ENCODE measurements at places on chromosomes 5 and 9. TPM values are rescaled to one million over a fixed set of nuclear protein-coding genes. Genes with fewer than 3 reads are reported as not detected.

DNA sequence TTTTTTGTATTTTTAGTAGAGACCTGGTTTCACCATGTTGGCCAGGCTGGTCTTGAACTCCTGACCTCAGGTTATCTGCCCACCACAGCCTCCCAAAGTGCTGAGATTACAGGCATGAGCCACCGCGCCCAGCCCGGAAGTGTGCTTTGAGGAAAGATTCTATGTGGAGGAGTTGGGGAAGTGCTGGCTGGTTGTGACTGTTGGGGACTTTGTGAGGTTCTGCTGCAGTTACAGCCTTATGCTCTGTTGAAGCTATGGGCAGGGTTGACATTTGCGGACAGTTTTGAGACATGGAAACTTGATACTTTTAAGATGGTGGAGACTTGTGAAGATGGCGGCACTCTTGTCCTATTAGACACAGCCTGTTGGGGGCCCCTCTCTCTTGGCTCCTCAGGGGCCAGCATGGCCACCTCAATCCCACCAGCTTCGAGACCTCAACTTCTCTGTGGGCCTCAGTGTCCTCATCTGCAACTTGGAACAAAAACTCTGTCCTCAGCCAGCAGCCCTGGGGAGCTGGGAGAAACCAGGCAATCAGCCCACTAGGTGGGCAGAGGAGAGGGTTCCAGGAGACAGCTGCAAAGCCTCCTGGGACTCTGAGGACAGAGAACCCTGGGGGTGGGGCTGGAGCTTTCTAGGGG, 24.9 kb downstream of the C9orf50 start:
- no peak for DNase-seq

Gene C5orf58
- total RNA-seq, result not detected

- no peak for DNase-seq
Observed at GRCh38 chr9:130128251-130128650, 44.0 kb upstream of the NCS1 start.

DNA sequence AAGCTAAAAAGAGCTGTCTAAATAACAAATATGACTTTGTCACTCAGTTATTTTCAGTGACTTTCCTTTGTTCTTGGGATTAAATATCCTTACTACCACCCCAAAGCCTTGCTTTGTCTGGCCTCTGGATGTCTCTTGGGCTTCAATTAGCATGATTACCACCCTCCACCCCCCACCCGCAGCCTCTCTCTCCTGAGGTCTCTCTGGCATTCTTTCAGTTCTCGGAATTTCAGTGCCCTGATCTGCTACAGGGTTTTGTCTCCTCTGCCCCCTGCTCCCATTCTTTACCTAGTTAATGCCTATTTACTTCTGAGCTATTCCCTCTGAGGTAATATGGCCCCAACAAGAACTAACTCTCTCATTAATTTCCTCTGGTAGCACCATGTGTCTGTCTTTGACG, 376.4 kb downstream of the DEPDC1B start:
- no peak for DNase-seq

GRCh38 chr5:38968665-38969064, 105.5 kb downstream of the RICTOR start:
- no peak for DNase-seq

DNA sequence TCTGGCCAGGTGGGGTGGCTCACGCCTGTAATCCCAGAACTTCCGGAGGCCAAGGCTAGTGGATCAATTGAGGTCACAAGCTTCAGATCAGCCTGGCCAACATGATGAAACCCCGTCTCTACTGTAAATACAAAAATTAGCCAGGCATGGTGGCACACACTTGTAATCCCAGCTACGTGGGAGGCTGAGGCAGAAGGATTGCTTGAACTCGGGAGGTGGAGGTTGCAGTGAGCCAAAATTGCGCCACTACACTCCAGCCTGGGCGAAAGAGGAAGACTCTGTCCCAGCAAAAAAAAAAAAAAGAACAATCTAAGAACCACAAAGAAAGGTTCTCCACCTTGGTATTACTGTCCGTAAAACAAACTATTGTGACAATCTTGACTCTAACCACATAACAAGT, 9.7 kb downstream of the MYO10 start:
- DNase-seq, result no peak

Gene RNF224
- not detected for total RNA-seq

- DNase-seq, result peak; percentile 35
Observed at GRCh38 chr5:79512471-79513307, 1.2 kb downstream of the HOMER1 start.

- no peak for DNase-seq
Observed at GRCh38 chr5:135533794-135534193, 2.0 kb downstream of the NEUROG1 start.

Gene NUTM2F
- total RNA-seq, result not detected

GRCh38 chr5:138955013-138955660, 80.0 kb upstream of the LRRTM2 start:
- DNase-seq, result no peak

GRCh38 chr9:5364294-5365024, 24.8 kb upstream of the RLN1 start:
- DNase-seq, result peak; percentile 52

DNA sequence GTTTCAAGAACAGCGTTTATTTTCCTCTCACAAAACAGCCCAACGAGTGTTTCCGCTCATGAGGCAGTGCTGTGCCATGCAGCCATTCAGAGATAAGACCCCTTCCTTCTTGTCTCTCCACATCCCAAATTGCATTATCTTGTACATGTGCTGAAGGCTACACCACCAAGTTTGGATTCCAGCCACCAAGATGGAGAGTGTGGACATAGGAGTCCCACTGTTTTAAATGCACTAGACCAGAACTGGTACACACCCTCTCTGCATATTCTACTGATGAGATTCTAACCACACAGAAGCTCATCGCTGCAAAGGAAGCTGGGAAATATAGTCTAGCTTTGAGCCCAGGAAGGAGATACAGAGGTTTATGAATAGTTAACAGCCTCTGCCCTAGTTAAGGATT, 509.4 kb downstream of the NFIB start:
- no peak for DNase-seq

GRCh38 chr5:142981886-142982820, 212.0 kb downstream of the ARHGAP26 start:
- peak; percentile 89 for DNase-seq

GRCh38 chr5:94802450-94802849, 184.0 kb downstream of the SLF1 start:
- DNase-seq, result peak; percentile 19

DNA sequence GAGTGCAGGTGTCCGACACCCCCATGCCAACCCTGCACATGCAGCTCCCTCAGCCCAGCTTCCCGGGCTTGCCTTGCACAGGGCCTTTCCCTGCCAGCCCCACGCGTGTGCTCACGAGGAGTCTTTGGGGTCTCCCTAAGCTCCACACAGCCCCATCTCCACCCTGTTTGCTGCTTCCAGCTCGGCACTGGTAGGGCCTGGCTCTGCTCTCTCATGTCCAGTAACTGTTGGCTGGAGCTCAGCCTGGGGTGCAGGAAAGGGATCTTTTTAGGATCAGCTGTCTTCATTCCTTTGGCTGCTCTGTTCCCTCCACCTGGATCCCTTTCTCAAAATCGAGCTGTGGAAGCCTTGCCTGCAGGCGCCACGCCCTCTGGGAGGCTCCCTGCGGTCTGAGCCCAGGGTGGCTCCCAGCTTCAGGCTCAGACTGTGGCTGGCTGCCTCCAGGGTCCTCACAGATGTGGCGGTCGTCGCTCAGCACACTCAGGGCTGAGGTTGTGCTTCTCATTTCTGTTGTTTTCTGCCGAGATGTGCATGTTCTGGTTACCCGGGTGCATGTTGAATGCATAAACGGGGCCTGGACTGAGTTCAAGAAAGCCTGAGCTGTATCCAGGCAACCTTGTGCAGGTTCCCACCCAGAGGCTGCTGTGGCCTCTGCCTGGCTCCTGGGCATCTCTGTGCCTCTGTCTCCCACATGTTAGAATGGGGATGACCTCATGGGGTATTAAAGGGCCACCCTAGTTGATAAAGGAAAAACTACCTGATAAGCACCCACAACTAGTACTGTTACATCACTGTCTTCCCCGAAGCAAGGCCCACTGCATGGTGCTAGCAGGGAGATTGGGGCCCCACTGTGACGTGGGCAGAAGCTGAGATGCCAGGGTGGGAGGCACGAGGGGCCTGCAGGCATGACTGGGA, 4.3 kb downstream of the CACNA1B start:
- no peak for DNase-seq

- peak; percentile 92 for DNase-seq
Observed at GRCh38 chr5:127001621-127002296, 28.6 kb downstream of the MARCHF3 start.

- DNase-seq, result no peak
Observed at GRCh38 chr9:571066-571465, 270.4 kb upstream of the DMRT1 start.

Gene FSTL4
- total RNA-seq, result not detected

DNA sequence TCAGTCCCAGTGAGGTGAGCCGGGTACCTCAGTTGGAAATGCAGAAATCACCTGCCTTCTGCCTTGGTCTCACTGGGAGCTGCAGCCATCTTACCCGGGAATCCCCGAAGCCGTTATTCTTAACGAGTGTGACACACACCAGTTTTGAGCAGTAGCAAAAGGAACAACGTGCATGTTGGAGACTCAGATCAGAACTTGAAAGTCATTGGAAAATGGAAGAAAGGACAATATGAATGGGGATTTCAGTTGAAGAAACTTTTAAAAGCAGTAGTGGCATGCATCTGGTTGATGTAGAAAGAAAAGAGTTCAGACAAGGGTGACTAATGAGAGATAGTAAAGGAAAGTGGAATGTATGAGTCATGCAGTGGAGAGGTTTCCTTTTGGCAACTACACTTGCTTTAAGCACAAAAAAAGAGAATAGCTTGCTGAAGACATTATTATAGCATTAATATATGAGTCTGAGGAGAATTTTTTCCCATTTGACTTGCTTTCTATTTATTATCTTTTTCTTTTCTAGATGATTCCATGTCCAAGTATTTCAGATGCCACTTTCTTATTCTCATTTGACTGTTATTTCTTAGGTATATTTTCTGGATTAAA, 44.4 kb upstream of the ANKDD1B start:
- peak; percentile 97 for DNase-seq

Gene ARHGEF28
- 26.2 TPM for total RNA-seq

Gene PCDHGB5
- 8.5 TPM for total RNA-seq

DNA sequence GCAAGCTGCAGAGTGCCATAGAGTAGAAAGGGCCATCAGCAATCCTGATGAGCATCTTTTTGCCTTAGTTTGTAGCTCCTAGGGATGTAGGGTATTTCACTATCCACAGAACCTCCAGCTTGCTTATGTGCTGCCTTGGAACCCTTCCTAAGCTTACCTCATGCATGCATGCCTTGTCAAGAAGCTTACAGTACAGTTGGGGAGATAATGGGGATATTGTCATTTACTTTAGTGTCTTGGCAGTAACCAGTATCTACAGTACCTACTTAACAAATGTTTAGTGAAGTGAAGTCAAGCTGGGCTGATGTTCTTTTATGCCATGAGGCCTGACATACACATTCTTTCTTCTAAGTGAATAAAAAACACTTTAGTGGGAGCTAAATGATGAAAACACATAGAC, 164.6 kb upstream of the PPP1R2B start:
- no peak for DNase-seq

Gene CARTPT
- total RNA-seq, result not detected

GRCh38 chr5:180849827-180850226, 11.2 kb downstream of the ZFP62 start:
- no peak for DNase-seq

DNA sequence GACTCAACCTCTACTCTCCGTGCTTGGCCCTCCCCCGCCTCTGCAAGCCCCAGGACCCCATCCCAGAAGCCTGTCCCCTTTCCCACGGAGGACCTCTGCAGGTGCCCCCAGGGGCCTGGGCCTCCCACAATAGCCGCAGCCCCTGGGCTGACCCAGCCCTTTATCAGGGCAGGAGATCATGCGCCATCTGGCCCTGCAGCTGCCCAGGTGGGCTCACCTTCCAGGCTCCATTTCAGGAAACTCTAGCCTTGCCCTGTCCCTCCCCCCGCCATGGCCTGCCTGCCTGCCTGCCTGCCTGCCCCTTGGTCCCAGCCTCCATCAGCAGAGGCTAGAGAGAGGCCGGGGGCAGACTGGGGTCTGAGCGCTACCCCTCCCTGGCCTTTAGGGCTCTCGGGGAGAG, 48.7 kb downstream of the ASS1 start:
- DNase-seq, result no peak

GRCh38 chr9:127392976-127393375, 4.0 kb upstream of the SLC2A8 start:
- no peak for DNase-seq

Gene KIF4B
- not detected for total RNA-seq

- no peak for DNase-seq
Observed at GRCh38 chr9:26983340-26983739, 22.1 kb downstream of the LRRC19 start.

Gene TRPM3
- total RNA-seq, result 8.8 TPM

Gene PCDHGA8
- 2.5 TPM for total RNA-seq

Gene TAF11L9
- not detected for total RNA-seq

Measured in fibroblast of the aortic adventitia (primary cell).